ENCODE measurements at places on chromosomes 2 and 18.

DNA sequence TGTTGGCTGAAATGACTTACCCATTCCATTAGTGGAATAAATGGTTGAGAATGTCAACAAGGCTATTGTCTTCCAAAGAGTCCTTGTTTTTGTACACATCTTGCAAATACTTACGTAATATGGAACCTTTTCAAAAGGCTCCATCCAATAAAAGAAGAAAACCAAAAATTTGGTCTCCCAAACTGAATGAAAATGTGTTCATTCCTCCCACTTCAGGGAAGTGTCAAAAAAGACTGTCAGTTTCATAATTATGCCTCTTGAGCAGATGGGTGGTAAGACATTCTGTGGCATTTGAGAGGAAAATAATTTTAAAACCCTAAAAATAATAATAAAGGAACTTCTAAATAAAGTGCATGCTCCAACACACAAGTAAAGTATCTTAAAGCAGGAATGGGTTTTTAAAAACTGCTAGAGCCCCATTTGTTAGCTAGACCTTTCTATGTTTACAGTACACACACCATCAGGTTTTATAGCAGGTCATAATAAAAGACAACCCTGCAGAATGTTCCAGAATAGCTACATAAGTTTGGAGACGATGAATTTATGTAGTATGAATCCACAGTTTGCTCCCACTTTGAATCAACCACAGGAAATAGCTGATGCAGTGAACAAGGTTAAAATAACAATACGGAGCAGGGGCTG, 843.7 kb downstream of the LRRTM4 start:
- no peak for DNase-seq

GRCh38 chr2:225582355-225583116, 183.0 kb downstream of the NYAP2 start:
- no peak for DNase-seq

- no peak for DNase-seq
Measured at GRCh38 chr2:189265696-189266320, 86.2 kb upstream of the COL5A2 start.

DNA sequence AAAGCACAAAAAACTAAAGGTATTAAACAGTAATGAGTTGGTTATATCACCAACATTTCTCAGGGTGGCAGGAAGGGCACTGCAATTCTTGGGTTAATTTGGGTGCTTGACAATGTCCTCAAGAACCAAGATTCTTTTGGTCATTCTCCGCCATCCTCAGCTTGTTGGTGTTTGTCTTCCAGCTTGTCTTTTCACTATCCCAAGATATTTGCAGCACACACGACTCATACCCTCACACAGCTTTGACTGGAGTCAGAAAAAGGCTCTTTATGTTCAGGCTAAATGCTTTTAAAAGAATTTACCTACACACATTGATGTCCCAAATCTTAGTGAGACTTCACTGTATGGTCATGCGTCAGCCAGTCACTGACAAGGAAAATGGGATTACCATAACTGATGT, 12.5 kb downstream of the GREB1L start:
- DNase-seq = no peak

DNA sequence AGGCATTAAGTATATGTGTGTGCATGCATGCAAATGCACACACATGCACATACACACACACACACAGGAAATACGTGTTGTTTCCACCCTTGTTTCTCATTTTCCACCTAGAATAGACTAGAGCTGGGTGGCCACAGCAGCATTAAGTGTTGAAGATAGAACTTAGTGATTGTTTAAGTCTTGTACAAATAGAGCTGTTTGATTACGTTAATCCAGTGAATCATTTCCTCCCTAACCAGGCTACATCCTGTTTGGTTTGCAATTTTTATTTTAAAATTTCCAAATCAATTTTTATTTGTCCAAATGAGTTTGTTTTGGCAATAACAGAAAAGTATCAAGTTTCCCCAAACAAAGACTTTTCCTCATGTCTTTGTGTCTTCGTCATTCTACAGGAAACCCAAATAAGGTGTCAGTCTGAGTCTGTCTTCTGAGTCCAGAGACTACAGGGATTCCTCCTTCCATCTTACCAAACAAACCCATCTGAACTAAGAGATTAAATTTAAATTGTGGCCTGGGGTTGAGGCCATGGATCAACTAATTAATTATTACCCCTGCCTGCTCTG, 74.6 kb upstream of the GALNT5 start:
- no peak for DNase-seq
